NCI-H1092 treated with DMSO at 0.1 percent for 48 hours (cell line): ENCODE measurements at places on chromosomes 3 and 15.

- no peak for DNase-seq
These were observed 54.1 kb downstream of the TMEM44 start for GRCh38 chr3:194579091-194579606.

- DNase-seq, result no peak
These were observed 67.5 kb upstream of the MME start for GRCh38 chr3:155012584-155012983.

DNA sequence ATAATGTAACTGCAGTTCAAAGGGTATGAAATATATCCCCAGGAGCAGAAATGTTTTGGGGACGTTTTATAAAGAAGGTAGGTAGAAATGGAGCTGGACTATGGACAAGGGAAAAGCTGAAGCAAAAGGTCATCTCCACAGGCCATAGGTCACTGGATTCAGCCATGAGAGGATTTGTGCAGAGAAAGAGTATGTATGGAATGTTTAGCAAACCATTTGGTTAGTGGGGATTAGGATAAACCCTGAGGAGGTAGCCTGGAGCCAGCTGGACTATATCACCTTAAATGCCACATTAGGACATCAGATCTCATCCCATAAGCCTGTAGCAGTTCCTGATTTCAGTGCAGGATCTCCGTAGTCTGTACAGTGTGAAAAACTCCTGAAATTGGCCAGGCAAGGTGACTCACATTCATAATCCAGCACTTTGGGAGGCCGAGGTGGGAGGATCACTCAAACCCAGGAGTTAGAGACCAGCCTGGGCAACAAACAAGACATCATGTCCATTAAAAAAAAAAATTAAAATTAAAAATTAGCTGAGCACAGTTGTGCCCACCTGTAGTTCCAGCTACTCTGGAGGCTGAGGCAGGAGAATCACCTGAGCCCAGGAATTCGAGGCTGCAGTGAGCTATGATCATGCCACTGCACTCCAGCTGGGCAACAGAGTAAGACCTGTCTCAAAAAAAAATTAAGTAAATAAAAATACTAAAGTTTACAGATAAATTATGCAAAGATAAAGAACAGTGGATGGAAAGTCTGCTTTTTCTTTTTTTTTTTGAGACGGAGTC is 4.7 kb downstream of the IP6K1 start:
- no peak for DNase-seq

GRCh38 chr3:40847551-40847992 is 322.8 kb downstream of the ZNF621 start:
- no peak for DNase-seq

GRCh38 chr3:31432897-31433678 is 99.6 kb upstream of the STT3B start:
- no peak for DNase-seq

GRCh38 chr3:161008086-161008485 is 97.1 kb downstream of the B3GALNT1 start:
- DNase-seq, result no peak

DNA sequence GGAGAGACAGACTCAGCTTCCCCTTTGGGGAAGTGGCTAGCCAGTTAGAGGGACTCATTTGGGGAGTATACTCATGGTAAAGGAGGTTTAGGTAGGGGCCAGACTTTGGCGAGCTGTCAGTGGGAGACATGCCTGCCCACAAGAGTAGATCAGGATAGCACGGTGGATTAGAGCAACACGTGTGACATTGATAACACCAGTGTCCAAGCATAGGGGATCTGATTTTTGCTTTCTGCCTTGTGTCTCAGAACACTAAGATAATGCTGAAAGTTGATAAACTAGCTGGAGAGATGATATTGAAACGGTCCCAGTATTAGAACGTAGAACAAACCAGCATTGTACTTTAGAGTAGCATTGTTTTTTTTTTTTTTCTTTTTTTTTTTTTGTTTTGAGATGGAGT is 25.9 kb downstream of the MAP6D1 start:
- DNase-seq, result no peak
